ENCODE measurements at places on chromosomes 3 and 15.

DNA sequence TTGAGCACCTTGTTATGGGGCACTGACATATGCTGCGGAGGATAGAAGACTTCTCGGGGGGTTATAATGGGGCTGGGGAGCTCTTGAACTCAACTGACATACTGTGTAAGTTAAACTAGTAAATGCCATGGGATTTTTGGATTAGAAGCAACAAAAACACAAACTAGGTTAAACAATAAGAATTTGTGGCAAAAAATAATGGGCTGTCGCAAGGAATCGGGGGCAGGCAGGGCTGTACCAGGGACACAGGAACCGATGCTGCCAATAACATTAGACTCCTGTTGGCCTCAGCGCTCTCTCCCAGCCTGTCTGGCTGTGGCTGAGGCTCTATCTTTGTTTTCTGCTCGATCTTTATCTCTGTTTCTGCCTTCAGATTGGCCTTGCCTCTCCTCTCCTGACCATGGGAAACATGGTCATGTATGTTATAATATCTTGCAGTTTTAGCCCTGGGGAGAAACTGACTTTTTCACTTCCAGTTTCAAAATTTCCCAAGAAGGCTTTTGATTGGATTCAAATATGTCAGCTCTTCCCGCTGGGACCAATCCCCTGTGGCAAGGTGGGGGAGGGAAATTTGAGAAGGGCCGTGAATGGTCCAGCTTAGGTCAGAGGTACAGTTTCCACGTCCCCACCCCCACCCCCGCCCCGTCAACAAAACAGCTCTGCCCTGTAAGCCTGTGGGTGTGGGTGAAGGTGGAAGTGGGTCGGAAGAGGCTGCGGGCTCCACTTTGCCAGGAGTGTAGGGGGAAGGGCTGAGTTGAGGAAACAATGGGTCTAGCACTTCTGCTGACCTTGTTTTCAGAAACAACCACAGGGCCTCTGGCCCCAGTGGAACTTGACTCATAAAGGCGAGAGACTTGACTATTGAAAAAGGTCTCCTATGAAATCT lies 161.1 kb upstream of the TBL1XR1 start:
- DNase-seq, result no peak

GRCh38 chr3:14430053-14430452 lies 27.6 kb downstream of the SLC6A6 start:
- DNase-seq, result no peak

DNA sequence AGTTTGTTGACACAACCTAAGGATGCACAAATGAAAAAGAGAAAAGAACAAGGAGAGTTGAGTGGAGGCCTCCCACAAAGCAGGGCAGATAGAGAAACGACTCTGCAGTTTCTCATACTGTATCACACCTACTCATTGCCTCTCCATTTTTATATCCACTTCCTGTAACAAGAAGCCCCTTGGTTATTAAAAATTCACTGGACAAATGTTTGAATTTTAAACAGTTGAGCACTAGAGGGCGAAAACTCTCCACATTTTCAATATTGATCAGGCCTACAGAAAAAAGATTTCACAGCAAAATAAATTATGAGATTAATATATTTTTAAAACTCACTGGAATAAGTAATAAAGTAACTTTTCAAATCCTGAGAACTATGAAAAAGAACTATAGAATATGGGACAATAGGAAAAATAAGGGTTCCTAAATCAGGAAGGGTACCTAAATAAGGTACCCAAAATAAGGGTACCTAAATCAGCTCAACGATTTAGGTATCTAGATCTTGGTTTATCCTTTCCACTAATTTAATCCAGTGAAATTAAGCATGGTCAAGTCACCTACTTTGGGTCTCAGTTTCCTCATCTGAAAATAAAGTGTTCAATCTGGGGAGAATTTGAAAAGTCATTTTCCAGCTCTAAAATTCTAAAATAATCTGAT lies 47.0 kb upstream of the PPIB start:
- no peak for DNase-seq

- DNase-seq, result no peak
Observed at GRCh38 chr15:82805994-82806406, at the start of gene FSD2. Gene FSD2, minus strand, starts transcription at chr15:82806069. Its CDS starts 18,679 bp downstream, at chr15:82787390.

DNA sequence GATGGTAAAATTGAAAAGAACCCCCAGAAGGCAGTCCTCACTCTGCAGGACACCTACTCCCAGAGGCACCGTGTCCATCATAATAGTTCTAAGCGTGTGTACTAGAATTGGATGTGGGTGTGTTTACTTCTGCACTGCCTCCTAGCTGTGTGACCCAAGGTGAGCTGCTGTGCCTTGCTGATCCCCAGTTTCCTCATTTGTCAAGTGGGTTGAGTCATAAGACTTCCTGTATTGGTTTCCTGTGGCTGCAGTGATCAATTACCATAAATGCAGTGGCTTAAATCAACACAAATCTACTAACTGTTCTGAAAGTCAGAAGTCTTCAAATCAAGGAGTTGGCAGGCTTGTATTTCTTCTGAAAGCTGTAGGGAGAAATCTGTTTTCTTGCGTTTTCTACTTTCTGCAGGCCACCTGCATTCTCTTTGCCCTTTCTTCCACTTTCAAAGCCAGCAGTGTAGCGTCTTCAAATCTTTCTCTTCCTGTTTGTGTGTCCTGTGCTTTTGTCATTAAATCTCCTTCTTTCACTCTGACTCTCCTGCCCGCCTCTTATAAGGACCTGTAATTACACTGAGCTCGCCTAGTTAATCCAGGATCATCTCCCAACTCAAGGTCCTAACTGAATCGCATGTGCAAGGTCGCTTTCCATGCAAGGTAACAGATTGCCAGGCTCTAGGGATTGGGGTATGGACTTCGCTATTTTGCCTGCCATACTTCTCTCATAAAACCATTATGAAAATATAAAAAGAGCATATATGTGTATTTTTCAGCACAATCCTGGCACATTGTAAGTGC lies 59.0 kb downstream of the RORA start:
- DNase-seq, result no peak

DNA sequence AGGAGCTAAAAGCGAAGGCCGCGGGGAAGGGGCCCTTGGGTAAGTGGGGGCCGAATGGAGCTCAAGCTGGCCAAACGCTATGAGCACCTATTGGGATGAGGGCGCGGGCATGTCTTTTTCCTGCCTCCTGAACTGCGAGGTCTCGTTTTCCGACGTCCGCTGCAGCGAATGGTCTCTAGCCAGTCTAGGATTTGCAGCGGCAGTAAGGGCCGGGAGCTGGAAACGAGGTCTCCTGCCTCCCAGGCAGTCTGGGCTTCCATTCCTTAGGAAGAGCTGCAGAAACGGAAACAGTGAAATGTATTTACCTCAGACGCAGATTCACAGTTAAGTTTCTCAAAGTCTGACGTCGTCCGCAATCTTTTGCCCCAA lies 517 bp downstream of the TMA7 start:
- DNase-seq, result no peak
